Endodermal cell (in vitro differentiated cells): ENCODE measurements at places on chromosomes 4 and X.

DNA sequence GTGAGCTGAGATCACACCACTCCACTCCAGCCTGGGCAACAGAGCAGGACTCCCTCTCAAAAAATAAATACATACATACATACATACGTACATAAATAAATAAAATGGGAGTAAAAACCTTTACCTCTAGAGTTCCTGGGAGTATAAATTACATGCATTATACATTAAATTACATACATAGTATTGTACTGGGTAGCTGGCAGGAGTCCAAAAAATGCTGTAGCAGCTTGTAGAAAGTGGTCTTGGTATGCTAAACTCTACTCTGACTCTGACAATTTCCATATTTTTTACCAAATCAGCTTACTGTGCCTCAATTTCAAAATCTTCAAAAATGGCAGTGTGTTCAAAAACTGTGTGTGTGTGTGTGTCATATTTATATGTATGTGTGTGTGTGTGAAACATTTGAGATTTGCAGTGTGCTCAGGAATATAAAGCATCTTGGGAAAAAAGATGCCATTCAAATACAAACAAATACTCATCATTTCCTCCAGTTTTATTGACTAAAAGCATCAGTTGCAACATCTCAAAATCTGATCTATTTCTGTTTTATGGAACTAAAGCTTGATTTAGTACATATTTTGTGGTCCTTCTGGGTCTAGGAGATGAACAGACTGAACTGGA lies 171.7 kb downstream of the SHROOM3 start:
- DNase-seq: no peak

DNA sequence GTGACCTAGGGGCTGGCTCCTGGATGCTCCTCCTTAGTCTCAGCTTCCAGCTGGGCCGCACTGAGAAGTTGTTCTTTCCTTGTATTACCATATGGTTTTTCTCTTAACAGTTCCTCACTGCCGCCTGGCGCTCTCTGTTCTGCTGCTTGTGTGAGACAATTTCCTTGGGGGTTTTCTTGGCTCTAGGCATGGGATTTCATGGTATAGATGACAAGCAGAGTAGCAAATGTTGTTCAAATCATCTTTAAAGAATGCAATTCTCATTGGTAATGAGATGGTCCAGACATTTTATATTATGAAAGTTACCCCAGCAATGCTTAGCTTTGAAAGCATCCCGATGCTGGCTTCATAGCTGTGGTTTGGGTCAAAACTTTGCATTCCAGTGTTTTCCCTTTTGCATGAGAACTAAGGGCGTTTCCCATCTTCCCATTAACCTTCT lies 37.6 kb downstream of the SEPTIN11 start:
- DNase-seq: peak; percentile 79

DNA sequence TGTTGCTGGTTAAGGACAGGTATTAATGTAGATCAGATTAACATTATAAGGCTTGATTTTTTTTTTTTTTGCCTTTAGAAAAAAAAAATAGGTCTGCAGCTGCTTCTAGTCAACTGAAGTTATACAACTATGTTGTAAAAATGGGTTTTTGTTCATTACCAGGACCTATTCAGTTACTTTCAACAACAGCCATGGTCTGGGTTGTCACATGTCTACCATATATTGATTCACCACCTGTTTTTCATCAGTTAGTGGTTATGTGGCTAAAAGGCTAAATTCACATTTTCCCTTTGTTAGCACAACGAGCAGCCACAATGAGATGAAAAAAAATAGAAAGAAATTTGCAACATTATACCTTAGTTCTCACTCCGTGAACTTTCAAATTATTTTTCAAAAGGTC lies 45.5 kb downstream of the GLRB start:
- no peak for DNase-seq

DNA sequence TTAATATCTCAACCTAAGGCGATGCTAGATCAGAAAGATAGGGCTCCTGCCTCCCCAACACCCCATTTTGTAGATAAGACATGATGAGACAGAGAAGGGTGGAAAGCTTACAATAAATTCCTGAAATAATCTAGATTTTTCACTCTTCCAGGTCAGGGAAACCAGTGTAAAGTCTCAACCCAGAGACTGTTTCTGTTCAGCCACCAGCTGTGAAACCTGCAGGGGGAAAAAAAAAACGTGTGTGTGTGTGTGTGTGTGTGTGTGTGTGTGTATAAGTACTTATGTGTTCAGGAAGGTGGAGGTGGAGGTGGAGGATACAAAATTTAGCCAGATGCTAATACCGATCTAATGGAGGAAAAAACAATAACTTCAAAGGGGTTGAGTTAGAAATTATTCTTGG lies 773 bp upstream of the ITM2A start:
- DNase-seq: no peak

DNA sequence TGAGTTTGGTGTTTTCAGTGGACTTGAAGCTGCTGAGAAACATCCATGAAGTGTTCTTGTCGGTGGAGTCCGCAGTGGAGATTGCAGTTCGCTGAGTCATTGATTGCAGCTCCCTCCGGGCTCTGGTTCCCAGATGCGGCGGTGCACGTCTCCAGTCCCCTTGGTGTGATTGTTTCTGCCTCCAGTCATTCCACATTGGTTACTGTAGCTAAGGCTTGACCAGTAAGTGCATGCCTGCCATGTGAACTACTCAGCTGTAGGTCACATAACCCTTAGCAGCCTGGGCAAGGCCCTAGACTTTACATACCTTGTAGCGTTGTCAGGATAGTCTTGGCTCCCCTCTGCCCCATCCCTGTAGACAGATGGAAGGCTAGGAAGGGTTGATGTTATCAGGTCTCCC lies 53.8 kb upstream of the CLCN4 start:
- DNase-seq: no peak

DNA sequence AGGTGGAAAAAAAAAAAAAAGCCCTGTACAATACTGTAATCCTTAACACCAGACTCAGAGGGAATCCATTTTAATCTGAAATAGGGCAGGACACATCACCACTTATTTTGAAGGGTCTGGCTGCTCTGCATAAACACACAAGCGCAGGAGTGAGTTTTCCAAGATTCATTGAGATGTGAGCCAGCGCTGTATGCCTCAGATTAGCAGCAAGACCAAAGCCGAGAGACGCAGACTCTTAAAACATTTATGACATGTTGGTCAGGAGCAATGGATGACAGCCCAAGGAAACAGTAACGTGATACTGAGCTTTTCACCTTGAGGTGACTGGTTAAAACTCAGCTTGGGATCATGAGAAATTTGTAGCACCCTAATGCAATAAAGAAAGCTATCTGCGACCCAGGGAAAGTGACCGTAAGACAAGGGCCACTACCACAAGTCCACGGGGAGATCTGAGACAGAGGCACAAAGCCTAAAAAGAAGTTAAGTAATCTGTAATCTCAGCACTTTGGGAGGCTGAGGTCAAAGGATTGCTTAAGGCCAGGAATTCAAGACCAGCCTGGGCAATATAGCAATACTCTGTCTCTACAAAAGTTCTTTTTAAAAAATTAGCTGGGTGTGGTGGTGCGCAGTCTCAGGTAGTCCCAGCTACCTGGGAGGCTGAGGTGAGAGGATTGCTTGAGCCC lies 210.6 kb downstream of the COL25A1 start:
- DNase-seq: no peak

DNA sequence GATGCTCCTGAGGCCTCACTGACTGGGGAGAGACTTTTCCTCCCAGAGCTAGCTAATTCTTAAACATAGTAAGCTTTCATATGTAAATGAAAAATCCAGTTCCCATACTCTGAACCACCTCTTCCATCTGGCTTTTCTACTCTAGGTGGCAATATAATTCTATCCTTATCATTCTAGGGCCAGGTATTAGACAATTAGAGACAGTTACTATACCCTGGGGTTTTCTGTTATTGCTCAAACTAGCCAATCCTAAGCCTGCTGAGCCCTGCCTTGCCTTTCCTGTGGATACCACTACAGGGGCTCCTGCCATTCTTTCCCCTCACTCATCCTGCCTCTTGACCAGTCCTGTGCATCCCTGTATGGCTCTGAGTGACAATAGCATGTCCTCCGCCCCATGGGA lies 552.0 kb downstream of the STIM2 start:
- DNase-seq: no peak

DNA sequence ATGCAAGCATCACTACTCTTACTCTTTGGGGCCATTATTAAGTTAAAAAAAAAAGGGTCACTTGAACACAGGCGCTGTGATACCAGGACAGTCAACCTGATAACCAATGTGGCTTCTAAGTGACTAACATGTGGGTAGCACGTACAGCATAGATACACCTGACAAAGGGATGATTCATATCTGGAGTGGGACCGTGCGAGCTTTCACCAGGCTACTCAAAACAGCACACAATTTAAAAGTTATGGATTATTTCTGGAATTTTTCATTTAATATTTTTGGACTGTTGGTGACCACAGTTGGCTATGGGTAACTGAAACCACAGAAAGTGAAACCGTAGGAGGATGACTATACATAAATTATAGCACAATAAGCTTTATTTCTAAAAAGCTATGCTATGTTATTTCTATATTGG lies 113.8 kb upstream of the STIM2 start:
- DNase-seq: no peak

DNA sequence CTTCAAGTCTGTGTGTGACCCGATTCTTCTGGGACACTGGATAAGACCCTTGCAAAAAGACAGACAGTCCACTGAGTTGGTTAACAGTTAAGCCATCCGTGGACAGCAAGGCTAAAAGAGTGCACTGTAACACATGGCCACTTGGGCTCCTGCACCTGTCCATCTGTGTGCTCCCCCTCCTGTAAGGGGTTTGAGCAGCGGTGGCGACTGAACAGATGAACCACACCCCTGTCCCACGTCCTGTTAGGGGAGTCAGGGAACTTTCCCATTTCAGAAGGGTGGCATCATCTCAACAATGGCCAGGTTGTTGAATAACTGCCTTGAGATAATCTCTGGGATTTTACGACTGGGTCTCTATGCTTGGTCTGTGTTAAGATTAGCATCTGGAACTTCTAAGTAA lies 178.6 kb downstream of the GRXCR1 start:
- no peak for DNase-seq

DNA sequence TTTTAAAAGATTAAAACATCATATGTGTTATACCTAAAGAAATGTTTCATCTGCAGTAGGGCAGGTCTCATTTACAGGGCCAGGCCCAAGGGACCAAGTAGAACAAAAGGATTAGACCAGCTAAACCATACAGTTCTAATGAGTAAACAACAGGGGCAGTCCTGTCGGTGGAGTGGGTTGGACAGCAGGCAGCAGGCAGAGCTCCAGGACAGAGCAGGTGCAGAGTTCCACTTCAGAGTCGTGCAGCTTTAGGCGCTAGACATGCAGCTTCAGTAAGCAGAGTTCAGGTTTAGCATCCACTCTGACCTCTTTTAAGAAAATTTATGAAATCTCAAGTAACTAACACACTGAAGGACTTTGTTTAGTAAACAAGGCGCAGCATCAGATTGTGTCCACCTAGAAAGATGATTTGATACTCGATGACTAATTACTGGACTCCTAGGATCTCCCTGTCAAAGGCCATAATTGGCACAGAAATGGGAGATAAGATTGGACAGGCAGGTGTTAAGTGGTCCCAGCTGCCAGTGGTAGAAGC lies 487.7 kb upstream of the INTU start:
- no peak for DNase-seq

- DNase-seq: no peak
Observed at GRCh38 chr4:124955476-124955875, 242.9 kb upstream of the ANKRD50 start.

DNA sequence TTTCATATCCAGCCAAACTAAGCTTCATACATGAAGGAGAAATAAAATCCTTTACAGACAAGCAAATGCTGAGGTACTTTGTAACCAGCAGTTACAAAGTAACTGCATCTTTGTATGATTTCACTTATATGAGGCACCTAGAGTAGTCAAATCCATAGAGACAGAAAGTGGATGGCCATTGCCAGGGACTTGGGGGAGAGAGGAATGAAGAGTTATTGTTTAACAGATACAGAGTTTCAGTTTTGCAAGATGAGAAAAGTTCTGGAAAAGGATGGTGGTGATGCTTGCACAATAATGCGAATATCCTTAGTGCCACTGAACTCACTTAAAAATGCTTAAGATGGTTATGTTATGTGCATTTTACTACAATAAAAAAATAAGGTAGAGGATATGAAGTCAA lies 58.4 kb upstream of the VCX start:
- no peak for DNase-seq

- DNase-seq: peak; percentile 87
Observed at GRCh38 chr4:30720021-30720660, at the start of gene PCDH7. Gene PCDH7 (plus strand): TSS chr4:30720369. CDS start chr4:30721423, 1,054 bp downstream.

DNA sequence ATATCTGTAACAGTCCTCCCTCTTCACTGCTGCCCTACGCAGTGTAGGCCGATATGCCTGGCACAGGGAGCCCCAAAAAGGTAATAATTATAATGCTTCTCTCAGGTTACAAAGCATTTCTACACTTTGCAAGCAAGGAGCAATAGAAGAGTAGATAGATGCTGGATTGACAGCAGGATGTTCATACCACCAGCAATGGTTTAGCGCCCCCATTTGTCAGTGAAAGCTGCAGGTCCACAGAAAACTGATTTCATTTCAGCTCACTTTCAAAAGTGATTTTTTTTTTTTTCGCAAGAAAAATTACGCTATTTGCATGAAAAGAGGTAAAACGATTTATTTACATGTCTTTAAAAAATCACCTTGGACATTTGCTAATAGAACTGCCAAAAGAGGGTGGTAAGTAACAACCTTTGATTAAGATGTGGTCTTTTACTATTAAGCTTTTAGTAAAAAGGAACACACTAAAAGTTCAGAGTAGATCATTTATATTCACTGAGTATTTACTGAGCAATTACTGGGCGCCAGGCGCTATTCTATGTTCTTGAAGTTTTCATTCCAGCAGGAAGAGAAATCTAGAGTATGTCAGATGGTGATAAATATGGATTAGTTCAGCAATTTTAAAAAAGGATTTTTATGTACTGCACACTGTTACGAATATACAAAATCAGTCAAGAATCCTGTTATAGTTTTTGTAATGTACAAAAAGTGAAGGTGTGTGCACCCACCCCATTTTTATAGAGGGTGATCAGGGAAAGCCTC lies 34.4 kb downstream of the HPF1 start:
- DNase-seq: peak; percentile 58

DNA sequence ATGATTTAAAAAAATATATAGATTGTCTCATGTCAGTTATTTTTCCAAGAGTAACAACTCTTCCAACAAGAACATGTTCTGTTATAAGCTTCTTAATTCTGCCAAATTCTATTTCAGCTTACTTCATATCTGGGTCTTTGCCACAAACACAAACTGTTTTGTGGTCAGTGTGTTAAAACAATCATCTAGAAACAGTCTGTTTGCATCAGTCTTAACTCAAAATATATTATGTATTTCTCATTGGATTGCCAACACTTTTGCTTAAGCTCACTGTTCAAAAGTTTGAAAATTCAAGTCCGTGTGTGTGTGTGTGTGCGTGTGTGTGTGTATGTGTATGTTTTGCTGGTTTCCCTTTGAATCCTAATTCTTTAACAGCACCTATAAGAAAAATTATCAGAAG lies 752.3 kb upstream of the NDST4 start:
- DNase-seq: no peak

GRCh38 chr4:24840362-24840761 lies 45.0 kb downstream of the SOD3 start:
- DNase-seq: no peak
